ENCODE measurements at places on chromosomes 16 and 17. TPM values are rescaled to one million over a fixed set of nuclear protein-coding genes. Genes with fewer than 3 reads are reported as not detected.

The MT1M gene
- total RNA-seq: 112 TPM

The OR3A3 gene
- not detected for total RNA-seq

GRCh38 chr16:30526137-30526822 is at the start of gene ZNF768:
TSS of gene ZNF768 (minus strand) at chr16:30526566. CDS start at chr16:30526413, 153 bp downstream.
- DNase-seq: peak; percentile 46

The KLHL10 gene
- not detected for total RNA-seq

GRCh38 chr16:82761858-82762257 is 135.1 kb downstream of the CDH13 start:
- no peak for DNase-seq

The NLE1 gene
- 12.9 TPM for total RNA-seq

- no peak for DNase-seq
These were observed 21.9 kb downstream of the PARN start for GRCh38 chr16:14608111-14608566.

The KRT16 gene
- 1.6 TPM for total RNA-seq
